Posterior cingulate gyrus (tissue), 11 donors: ENCODE measurements at places on chromosomes 3 and 15.

- DNase-seq, result no peak
These were observed 473.1 kb downstream of the MCTP2 start for GRCh38 chr15:94704421-94704820.

GRCh38 chr3:126573492-126574117 is 14.9 kb upstream of the C3orf22 start:
- no peak for DNase-seq

- no peak for DNase-seq
These were observed 269.6 kb upstream of the ST8SIA2 start for GRCh38 chr15:92123962-92124656.

GRCh38 chr15:70170096-70170699 is 72.5 kb upstream of the TLE3 start:
- DNase-seq, result no peak

- DNase-seq, result no peak
These were observed 156.4 kb upstream of the CBLB start for GRCh38 chr3:106025151-106025722.

- DNase-seq, result no peak
These were observed 133.0 kb upstream of the SNTN start for GRCh38 chr3:63519426-63519825.

- DNase-seq, result no peak
These were observed 79.0 kb downstream of the RPLP1 start for GRCh38 chr15:69531665-69532027.

DNA sequence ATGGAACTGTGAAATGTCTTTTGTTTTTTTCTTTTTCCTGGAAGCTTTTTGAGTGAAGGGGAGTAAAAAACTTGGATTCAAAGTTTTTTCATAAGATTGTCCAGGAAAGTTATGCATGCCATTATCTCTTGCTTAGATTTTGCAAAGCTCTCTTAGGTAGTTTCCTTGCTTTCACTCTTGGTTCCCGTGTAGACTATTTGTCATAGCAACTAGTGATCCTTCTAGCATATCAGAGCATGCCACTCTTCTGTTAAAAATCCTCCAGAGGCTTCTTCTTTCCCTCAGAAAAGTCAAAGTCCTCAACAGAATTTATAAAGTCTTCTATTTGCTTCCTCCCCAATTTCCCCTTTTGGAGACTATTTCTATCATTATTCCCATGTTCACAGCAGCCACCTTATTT is 21.1 kb downstream of the GTF2E1 start:
- no peak for DNase-seq

DNA sequence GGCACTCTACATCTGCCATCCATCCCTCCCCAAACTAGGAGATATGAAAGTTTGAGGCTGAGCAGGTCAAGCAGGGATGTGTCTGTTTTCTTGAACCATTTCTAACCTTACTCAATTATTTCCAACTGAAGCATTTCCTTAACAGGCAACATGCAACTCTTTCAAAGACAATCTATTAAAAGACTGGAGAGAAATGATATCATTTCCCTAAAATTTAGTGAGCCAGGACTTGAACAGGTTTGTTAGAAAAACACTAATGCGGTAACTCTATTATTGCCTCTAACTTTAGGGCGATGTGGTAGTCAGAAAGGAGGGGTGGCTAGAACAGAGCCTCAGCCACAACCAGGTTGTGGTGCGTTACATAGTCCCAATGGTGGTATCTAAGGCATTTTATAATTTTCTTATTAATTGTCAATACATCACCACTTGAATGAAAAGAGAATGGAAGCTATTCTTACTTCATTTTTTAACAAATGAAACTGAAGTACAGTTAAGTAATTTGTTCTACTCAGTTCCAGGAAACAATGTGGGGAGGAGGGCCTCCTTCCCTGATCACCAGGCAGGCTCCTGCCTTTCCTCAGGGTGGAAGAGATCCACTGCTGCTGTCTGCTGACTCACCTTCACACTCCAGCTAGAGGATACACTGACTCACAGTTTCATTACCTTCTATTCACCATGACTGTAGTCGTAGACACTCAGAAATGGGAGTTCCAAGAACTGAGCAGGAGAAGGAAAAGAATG is 22.8 kb downstream of the MYO1E start:
- no peak for DNase-seq

DNA sequence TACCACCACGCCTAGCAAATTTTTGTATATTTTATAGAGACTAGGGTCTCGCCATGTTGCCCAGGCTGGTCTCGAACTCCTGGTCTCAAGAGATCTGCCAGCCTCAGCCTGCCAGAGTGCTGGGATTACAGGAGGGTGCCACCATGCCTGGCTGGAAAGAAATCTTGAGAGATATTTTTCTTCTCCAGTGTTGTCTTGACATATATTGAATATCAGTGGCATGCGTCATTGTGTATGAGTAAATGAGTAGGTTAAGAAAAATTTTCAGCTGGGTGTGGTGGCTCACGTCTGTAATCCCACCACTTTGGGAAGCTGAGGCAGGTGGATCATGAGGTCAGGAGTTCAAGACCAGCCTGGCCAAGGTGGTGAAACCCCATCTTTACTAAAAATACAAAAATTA is 3.5 kb upstream of the PIF1 start:
- no peak for DNase-seq

DNA sequence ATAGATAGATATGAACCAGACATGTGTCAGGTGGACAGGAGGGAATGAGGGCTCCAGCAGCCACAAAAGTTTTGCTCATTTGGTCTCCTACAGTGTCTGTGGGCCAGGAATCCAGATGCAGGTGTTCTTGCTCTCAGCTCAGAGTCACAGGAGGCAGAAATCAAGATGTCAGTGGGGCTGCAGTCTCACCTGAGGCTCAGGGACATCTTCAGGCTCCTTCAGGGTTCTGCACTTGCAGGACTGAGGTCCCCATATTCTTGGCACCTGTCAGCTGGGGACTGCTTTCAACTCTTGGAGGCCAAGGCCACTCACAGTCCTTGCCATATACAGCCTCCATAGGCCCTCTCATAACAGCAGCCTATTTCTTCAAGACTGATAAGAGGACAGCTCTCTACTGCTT is 57.3 kb downstream of the PGPEP1L start:
- DNase-seq, result no peak

DNA sequence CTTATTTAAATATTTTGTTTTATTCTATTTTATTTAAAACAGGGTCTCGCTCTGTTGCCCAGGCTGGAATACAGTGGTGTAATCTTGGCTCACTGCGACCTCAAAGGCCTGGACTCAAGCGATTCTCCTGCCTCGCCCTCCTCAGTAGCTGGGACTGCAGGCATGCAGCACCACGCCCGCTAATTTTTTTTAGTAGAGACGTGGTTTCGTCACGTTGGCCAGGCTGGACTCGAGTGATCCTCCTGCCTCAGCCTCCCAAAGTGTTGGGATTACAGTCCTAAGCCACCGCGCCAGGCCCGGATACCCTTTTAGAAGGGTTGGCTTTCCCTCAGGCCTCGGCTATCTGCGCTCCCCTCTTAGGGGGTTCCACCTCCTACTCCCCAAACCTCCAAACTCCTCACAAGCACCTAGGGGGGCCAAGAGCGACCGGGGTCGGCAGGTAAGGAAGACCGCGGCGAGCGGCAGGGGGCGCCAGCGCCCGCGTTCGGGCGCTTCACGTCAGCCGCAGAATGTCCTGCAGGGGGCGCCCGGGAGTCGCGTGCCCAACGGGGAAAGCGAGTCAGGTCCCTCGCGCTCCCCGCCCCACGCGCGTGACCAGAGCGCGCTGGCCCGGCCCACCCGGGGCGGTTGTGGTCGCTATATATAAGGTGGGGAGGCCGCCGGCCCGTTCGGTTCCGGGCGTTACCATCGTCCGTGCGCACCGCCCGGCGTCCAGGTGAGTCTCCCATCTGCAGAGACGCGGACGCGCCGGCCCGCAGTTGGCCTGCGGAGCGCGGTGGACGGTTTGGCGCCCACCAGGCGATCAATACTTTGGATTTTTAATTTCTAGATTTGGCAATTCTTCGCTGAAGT is 51.8 kb upstream of the GATM start:
- DNase-seq, result peak; percentile 68

GRCh38 chr15:55993804-55994560 is 570 bp upstream of the NEDD4 start:
- DNase-seq, result peak; percentile 22

DNA sequence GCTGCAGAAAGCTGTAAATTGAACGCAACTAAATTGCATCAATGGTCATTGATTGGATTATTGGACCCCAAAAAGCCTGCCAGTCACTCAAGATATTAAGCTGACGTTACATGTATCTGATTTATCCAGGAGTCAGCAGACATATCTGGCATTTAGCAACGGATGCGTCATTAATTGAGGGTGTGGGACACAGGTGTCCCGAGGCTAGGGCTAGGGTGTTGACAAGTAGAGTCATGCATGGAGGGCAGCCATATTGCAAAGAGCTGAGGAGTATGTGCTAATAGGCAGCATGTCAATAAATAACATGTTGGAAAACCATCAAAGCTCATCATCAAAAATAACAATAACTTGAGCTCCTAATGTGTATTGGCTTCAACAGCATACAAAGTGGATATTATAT is 234.5 kb upstream of the GOLGA6L4 start:
- no peak for DNase-seq

DNA sequence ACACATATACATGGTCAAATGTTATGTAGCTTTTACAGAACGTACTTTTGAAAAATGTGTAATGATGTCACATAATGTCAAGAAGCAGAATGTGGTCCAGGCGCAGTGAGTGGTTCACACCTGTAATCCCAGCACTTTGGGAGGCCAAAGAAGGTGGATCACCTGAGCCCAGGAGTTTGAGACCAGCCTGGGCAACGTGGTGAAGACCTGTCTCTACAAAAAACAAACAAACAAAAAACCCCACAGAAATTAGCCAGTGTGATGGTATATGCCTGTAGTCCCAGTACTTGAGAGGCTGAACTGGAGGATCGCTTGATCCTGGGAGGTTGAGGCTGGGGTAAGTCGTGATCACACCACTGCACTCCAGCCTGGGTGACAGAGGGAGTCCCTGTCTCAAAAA is 15.9 kb upstream of the GLCE start:
- no peak for DNase-seq

GRCh38 chr3:70726096-70726938 is 413.9 kb upstream of the MDFIC2 start:
- no peak for DNase-seq

- DNase-seq, result no peak
These were observed 133.3 kb upstream of the KLHL25 start for GRCh38 chr15:85927931-85928537.

GRCh38 chr3:142976621-142977398 is 13.3 kb upstream of the PAQR9 start:
- DNase-seq, result peak; percentile 44

DNA sequence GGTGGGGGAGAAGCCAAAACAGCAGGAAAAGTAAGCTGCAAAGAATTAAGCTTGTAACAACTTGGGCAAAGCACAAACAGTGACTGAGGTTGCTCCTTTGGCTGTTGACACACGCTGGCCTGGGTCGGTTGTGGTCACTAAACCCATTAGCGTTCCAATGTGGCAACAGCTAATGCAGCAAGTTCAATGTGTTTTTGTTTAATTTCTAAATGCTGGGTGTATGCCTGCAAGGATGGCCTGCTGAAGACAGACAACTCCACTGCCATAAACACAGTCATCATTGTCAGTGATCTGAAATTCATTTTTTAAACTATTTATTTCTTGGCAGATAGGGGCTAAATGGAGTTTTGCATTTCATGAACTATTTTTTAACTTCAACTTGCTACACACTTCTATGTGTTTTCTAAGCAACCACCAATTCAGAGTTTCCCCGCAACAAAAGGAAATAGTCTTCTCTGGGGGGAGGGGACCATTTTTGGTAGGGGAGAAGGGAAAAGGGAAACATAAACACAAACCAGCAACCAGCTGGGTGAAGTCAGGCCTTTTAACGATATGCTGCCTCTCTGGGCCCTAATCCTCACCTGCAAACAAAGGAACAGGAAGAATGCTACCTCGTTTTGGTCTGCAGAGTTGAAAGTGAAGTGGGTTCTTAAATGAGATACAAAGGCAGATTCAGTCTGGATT is 34.8 kb upstream of the WNT5A start:
- DNase-seq, result no peak

GRCh38 chr3:34073111-34073510 is 274.7 kb downstream of the PDCD6IP start:
- no peak for DNase-seq

GRCh38 chr3:128367761-128368160 is 98.9 kb downstream of the DNAJB8 start:
- no peak for DNase-seq
